ENCODE measurements at places on chromosomes 5 and 9.

DNA sequence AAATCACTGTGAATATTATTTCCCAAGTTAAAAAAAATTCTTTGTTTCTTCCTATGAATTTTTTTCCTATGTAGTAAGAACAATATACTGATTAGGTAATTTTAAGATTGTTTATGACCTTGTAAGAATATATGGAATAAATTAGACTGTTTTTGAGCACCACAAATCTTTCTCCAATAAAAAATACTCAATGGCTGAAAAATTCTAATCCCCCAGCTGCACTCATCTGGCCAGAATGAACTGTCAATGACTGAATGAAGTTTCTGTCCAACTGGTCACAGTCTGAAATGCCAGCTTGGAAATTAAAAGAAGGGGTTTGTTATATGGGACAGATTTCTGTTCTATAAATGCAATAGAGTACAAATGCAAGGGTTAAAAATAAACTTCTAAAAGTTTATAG, 569.5 kb upstream of the SEMA6A start:
- no peak for DNase-seq

GRCh38 chr5:176151281-176151680, 86.9 kb upstream of the SIMC1 start:
- no peak for DNase-seq

GRCh38 chr5:95664204-95664786, 17.7 kb downstream of the RFESD start:
- no peak for DNase-seq

DNA sequence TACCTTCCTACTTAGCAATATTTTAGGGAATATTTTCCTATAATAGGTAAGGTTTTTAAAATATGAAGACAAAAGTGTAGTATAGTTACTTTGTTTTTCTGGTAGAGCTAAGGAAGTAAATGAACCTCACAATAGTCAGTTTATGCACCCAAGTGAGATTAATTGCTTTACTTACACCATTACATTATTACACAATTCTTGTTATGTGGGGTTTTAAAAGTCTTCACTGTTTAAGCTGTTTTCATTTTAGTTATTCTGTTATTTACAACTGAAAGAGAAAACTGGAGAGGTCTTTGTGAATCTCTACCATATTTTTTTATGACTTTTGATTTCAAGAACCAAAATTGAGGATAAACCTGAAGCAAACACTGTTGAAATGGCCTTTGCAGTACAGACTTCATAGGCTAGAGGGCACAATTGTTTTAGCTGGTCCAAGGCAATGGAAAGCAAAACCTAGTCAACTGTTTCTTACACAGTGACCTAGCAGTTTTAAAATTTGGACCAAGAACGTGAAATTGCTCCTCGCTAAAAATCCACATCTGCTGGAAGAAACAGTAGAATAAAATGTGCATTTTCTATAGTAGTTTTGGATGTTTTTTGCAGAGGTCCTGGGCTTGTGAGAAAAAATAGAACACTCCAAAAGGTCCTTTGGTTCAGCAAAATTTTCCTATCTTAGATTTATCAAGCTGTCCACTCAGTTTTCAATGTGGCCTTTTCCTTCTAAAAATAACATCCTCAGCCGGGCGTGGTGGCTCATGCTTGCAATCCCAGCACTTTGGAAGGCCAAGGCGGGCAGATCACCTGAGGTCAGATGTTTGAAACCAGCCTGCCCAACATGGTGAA, 66.4 kb upstream of the FER start:
- DNase-seq: peak; percentile 34

DNA sequence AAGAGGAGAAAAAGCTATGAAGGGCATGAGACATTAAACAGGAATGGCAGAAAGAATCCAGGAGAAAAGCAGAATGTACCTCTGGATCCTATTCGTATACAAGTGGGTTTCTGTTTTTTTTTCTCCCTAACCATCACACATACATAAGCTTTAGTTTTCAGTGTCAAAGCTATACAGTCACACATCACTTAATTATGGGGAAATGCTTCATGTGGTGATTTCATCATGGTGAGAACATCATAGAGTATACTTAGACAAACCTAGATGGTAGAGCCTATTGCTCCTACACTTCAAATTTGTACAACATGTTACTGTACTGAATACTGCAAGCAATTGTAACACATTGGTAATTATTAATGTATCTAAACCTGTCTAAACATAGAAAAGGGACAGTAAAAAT, 290.6 kb downstream of the AOPEP start:
- DNase-seq: no peak

GRCh38 chr9:71364186-71364955, 242.9 kb upstream of the TRPM3 start:
- DNase-seq: no peak

GRCh38 chr9:87085073-87085472, 137.8 kb upstream of the GAS1 start:
- DNase-seq: no peak

DNA sequence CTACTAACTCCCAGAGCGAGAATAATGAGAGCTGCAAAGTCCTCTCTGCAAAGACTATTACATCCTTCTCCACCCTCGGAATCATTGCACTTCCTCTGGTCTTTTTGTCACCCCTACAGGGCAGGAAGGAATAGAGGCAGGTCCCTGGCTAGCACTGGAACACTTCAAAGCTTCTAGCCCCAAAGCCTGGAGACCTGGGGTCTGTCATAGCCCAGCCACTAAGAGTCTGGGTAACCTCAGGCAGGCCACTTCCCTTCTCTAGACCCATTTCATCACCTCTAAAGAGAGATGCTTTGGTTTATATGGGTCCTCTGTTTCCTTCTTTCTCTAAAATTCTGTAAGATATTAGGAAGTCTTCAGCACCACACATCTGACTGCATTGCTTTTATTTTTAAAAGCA, 6.7 kb downstream of the ADRB2 start:
- no peak for DNase-seq

- no peak for DNase-seq
Measured at GRCh38 chr5:132473019-132473531, 17.5 kb downstream of the IRF1 start.

GRCh38 chr9:33498387-33498786, 24.7 kb upstream of the NOL6 start:
- no peak for DNase-seq

DNA sequence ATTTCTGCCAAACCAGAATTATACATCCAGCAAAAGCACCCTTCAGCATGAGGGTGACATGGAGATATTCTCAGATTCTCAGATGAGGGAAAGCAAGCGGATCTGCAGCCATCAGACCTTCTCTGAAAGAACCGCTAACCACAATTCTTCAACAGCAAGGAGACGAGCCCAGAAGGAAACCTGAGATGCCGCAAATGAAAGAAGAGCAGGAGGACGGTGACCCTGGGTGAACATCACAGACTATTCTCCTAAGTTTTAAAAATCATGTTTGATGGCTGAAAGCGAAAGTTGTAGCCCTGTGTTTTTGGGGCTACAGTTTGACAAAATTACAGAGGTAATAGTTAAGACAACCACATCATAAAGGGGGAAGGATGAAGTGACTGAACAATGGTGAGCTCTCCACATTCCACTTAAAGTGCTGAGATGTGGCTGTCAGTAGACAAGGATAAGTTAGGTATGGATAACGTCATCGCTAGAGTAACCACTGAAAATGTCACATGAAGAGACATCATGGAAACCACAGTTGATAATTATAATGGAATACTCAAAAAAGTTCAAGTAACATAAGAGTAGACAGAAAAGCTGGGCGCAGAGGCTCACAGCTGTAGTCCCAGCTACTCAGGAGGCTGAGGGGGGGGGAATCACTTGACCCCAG, 31.5 kb upstream of the NSMF start:
- DNase-seq: no peak

- no peak for DNase-seq
Measured at GRCh38 chr9:94825611-94825958, 99.1 kb downstream of the AOPEP start.

GRCh38 chr5:90329911-90330310, 79.6 kb downstream of the CETN3 start:
- no peak for DNase-seq

GRCh38 chr5:67042176-67043003, 154.2 kb downstream of the CD180 start:
- DNase-seq: no peak

GRCh38 chr9:36078051-36078450, 41.3 kb downstream of the RECK start:
- DNase-seq: no peak

GRCh38 chr5:41858890-41859289, 11.3 kb downstream of the OXCT1 start:
- no peak for DNase-seq

DNA sequence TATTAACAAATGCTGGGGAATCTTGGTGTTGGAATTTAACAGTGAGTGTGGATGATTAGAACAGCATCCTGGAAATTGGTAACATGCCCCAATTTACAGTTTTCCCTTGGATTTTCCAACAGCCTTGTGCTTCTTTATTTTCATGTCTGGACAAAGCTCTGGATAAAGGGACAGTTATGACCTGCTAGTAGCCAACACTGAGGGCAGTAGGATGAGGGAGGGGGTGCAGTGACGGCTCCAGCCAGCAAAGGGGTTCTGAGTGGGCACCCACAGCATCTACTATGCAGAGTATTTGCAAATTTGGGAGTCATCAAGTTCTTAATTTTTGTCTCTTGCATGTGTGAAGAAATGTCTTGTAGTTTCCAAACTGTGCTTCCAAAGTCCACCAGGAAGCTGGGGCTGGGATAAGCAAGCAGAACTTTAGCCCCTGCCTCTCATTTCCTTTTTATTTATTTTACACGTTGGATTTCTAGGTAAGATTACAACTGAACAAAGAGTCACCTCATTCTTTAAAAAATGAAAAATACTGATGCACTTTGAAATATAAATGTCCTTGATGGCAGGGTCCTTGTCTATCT, 63.0 kb upstream of the SELENOP start:
- no peak for DNase-seq

- DNase-seq: peak; percentile 73
Measured at GRCh38 chr9:136171009-136171800, 33.7 kb downstream of the LHX3 start.

GRCh38 chr5:115475788-115476187, 68.8 kb downstream of the FEM1C start:
- DNase-seq: no peak

DNA sequence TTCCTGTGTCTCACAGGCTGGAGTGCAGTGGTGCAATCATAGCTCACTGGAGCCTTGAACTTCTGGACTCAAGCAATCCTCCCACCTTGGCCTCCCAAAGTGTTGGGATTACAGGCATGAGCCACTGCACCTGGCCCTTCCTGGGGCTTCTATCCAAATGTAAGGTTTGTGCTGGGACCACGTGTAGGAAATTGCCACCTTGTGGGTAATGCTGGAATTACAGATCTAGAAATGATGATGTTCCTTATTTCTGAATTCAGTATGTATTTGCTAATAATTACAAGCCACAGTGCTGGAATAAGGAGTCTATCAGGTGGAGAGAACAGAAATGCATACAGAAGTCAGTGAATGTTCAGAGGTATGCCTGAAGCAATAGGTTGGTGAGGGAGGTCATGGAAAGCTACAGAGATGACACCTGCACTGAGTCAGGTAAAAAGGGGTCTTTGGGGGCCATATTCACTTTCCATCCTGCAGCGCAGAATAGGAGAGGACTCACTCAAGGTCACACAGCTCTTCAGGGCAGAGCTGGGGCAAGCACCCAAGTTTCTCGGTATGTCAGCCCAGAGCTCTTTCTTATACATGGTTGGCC, 8.8 kb upstream of the IGFBPL1 start:
- no peak for DNase-seq

DNA sequence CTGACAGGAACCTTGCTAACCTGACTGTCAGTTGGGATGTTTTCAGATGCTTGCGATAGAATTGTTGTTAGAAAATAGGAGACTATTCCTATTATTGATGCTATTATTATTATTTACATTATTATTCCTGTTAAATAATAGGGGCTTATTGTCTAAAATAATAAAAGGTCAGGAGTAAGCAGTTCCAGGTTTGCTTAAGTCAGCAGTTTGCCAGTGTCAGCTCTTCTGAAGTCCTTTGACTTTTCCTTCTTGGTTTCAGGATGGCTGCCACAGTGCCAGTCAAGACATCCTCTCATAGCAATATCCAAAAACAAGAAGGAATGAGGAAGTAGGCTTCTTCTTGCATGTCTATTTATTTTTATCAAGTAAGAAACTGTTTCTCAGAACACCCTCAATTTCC, 141.7 kb upstream of the MARCHF11 start:
- no peak for DNase-seq

DNA sequence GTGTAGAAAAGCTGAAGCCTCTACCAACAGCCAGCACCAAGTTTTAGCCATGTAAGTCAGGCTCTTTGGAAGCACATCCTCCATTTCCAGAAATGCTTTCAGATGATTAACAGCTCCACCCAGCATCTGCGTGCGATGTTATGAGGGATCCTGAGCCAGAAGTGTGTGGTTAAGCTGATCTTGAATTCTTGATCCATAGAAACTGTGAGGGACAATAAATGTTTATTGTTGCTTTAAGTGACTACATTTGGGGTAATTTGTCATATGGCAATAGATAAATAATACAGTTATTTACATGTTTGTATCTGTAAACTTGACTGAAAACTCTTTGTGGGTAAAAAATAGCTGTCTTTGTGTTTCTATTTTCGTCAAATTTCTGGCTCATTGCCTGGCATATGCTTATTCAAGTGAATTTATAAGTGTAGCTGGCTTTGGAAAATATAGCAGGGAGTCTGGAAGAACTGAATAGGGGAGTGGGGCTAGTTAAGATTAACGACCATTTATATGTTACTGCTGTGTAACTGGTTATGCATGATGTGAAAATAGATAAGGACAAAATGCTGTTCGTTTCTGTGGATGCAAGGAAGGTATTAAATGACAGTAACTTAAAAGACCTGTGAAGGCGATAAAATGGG, 234.1 kb downstream of the LRRC70 start:
- no peak for DNase-seq

GRCh38 chr9:127455324-127455992, 4.1 kb downstream of the LRSAM1 start:
- DNase-seq: no peak

DNA sequence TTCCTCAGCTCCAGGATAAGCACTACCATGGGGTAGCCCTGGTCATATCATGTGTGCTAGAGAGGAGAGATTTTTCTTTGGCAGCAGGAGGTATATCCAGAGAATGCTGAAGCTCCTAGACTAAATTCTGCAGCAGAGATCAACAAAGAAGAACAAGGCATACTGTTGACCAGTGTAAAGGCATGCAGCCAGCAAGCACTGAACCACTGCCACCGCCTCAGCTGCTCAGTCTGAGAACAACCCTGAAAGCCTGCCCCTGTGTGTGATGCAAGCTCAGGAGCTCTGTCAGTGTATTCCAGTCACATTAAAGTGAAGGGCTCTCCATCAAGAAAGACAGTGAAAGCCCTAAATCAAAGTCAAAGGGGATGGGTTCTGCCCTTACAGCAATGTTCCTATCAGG, 439.5 kb upstream of the CD180 start:
- no peak for DNase-seq

DNA sequence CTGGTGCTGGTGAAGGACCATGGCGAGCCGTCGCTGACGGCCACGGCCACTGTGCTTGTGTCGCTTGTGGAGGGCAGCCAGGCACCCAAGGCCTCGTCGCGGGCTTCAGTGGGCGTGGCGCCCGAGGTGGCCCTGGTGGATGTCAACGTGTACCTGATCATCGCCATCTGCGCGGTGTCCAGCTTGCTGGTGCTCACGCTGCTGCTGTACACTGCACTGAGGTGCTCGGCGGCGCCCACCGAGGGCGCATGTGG, 2.2 kb downstream of the PCDHA10 start:
- DNase-seq: no peak

All from HuH-7 (cell line).